Hypothalamus (tissue), 51 donors: ENCODE measurements at places on chromosomes 2 and 18.

DNA sequence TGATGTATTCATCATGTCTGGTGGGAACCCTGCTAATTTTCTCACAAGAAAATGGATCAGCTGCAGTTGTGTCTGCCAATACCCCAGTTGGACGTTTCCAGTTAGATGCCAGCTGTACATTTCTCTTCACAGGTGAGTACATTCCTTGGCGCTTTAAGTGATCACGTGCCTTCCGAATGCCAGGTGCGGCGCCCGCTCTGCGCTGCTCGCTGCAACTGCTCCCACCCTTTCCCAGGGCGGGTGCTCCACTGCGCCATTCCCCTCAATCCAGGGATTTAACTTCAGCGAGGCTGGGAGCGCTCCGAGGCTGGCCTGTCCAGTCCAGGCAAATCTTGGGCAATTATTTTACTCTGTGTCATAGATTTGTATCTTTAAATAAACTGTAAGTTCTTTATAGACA lies 225.0 kb upstream of the RAB6C start:
- no peak for DNase-seq

GRCh38 chr2:100535855-100536254 lies 26.9 kb upstream of the PDCL3 start:
- DNase-seq, result no peak

DNA sequence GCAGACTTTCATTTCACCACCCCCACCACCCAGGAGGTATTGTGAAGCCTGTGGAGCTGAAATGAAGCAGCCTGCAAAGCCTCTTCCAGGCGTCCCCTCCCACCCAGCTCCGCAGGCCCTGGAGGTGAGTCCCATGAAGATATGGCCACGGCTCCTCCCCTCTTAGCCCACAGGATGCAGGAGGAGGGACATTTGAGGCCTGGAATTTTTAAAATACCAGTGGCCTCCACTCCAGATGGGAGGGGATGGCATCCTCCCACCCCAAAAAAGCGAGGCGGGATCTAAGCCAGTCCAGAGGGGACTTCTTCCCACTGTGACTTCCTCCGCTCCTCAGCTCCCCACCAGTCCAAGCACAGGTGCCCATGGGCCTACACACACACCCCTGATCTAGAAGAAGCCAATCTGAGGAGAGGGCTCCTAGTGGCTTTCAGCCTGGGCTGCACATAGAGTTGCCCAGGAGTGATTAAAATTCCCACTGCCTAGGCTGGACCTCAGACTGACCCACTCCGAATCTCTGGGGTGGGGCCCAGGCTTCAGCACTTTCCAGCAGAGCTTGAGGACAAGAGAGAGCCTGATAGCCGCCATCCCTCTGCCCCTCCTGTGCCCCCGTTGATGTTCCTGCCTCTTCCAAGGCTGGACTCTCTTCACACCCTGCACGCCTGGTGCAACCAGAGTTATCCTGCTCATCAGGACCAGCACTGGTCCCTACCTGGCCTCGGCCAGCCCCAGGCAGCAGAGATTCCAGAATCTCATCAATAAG lies 206.9 kb downstream of the TNS1 start:
- no peak for DNase-seq

DNA sequence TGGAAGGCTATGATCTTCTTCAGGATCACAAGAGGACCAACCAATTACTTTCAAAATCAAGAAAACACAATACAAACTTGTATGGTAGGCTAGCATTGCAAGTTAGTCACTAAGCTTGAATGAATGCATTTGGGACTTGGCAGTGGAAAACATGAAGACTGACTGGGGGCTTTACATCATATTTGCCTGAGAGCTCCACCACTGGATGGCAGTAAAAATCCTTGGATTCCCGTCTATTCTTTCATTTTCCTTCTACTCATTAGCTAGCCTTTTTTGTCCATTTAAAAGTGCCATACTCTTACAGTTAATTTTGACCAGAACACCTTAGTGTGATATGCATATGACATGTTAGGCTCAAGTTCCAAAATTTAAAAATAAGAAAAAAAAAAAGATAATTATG lies 63.5 kb upstream of the RASGRP3 start:
- no peak for DNase-seq

DNA sequence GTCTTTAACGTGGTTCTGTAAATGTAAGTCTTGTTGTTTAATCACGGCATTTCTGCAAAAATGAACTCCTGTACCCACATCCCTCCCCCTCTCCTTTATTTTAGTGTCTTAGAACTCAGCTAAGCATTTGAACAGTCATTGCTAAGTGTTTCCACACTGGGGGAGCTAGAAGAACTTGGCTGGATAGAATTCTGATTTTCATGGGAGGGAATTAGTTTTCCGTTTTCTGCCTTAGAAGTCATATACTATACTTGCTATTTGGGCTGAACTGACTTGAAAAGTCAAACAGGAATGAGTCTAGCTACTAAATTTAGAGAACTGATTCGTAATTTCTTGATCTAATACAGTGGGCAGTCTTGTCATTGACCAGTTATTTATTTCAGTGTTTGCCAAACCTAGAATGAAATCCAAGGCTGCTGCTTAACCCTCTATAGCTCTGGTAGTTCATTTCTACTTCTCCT lies 61.1 kb downstream of the FMNL2 start:
- DNase-seq, result no peak

DNA sequence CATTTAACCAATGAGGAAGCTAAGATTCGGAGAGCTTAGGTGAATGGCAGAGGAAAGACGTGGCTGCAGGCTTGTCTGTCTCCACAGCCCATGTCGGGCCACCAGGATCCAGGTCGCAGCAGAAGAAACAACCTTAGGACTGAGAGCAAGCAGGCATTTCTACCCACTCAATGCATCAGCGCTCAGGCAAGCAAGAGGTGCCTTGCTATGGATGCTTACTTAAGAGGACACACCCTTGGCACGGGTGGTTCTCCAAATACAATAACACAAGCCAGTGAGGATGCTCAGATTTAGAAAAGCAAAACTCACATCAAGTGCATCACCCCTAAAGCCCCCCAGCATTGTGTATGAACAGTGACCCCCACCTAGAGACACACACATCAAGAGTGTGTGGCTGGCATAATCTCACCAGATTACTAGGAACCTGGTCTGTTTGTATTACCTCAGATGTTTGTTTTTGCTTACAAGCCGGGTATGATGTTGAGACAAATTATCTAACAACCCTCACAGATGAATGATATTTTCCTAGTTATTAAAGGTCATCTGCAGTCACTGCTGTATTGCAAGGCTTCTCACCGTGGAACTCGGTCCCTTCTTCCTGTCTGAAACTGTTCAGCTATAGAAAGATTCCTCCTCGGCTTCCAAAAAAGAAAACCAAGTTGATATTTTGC lies 34.2 kb upstream of the NPAS2 start:
- no peak for DNase-seq

DNA sequence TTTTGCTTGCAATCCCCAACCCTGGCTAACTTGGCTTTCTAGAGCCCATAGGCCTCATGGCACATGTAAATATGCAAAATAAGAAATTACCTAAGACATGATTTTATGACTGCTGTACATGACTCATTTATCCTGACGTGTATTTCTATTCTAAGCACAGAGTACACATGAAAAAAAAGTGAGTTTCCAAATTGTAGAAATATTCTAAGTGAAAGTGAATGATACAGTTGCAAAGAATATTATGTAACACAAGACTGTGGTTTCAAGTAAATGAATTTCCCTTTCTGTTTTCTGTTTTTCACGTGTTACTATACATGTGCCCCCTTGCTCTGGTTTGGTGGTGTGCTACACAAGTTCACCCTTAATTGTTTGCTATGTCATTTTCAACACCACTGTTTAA lies 162.4 kb downstream of the LRP1B start:
- no peak for DNase-seq

DNA sequence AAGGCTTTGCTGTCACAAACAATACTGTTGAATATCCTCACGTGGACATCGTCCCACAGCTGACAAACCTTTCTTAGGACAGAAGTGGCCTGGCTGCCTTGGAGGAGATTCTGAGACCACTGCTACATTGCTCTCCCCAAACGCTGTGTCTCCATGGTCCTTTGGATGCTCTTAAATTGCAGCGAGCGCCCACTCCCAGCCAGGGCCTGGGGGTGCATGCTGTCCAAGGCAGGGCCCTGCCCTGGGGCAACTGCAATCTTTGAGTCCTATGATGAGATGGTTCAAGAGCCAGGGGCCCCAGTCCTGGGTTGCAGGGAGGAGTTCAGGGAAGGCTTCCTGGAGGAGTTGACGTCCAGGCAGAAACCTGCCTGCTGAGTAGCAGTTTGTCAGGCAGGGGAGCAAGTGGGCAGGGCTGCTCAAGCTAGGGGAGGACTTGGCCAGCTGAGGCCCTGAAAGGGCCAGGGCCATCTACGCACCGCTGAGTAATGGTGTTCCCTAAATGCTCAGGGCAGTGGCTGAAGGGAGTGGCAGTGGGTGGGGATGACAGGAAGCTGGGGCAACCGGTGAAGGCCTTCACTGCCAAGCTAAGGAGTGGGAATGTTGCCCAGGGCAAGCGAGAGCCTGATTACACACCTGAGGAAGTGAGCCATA lies 10.8 kb upstream of the SDC1 start:
- DNase-seq, result no peak

- no peak for DNase-seq
Observed at GRCh38 chr18:37188016-37188791, 359.3 kb downstream of the KIAA1328 start.

- no peak for DNase-seq
Observed at GRCh38 chr2:178796079-178796677, 11.0 kb downstream of the TTN start.

GRCh38 chr18:24190590-24190989 lies 51.7 kb downstream of the CABYR start:
- DNase-seq, result no peak

DNA sequence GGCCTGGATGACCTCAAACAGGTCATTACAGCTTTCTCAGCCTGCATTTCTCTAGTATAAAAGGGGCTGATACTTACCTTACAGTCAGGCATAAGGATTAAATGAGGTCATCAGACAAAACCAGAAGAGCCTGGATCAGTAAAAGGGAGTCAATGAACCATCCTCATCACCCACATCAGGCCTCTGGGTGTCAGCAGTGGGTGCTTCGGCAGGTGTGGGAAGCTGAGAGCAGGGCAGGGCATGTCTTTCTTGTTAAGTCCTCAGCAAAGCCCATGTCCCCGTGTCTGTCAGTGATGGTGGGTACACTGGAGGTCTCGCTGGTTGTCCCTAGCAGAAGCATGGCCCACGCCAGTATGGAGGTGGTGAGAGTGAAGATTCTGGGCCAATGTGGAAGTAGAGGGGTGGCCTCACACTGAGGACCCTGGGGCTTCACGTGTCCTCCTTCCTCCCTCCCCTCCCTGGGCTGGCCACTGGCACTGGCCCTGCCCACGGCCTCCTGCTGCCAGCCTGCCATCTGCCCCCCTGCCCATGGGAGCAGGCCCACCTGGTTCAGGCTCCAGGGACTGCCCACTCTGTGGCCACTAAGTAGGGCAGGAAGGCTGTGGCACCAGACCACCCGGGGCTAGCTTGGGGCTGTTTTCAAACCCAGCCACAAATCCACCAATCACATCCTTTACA lies 4.4 kb downstream of the ADRA2B start:
- no peak for DNase-seq

DNA sequence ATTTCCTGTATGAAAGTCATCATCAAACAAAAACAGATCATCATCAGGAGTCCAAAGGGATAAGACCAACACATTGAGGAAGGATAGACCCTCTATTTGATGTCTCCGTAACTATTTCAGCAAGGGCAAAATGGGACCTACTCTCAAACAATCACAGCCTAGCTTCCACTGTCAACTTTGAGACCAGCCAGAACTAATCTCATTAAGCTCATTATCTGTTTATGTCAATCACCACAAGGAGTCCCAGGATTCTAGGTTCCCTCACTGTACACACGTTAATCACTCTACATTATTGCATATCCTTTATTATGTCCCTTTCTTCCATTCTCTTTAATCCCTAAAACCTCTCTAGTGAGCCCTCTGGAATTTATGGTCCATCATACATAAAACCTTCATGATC lies 370.3 kb upstream of the LINC00305 start:
- DNase-seq, result no peak

DNA sequence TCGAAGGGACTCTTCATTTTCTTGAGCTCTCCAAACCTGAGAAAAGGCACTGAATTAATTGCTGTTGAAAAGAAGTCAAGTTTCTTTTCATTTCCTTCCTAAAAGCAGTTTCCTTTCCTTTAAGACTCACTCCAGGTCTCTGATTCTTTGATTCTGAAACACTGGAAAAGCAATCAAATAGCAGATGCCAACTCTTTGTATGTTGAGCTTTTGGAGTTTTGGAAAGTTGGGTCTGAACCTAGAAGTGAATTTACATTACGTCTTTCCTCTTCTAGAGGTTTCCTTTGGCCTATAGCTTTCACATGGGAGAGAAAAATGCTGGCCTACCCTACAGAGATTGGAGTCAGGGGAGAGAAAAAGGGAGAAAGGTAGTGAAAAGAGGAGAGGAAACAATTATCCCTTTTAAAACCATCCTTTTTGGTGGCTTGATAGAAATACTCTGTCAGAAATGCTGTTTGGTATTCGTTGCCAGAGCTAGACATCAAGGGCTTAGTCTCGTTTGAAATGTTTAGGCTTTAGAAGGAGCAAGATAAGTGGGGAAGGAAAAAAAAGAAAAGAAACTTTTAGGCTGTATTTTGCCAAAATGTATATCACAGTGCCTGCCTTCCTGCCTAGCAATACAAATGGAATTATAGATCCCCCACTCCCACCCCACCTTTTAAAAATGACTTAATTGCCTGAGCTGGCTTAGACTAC lies 187.7 kb downstream of the PRPF40A start:
- DNase-seq, result no peak

GRCh38 chr18:53747210-53747609 lies 477.3 kb downstream of the MBD2 start:
- DNase-seq, result no peak

DNA sequence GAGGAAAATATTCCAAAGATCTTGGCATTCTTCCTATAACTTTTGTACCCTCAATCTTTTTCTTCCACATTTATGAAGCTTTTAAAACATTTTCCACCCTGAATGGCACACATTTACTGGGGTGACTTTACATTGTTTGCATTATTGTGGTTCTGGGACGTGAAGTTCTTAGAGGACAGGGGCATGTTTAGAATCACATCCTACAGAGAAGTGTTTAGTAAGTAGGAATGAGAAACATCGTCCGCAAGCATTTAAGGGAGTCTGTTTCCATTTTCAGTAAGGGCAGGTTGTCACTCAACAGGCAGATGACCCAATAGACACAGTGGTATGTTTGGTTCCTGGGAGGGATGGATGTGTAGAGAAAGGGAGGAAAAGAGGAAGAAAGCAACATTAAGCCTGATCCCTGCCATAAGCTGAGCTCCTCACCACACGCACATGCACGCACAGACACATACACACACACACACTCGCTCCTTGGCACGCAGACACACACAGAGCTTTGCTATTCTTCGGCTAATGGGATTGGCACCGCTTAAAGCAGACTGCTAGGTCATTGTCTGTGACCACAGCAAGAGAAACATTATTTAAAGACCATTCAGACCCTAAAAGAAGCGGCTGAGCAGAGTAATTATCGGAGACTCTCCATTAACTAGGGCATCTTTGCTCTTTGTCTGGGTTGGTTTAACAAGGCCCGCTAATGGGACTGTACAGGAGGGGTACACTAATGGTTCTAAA lies 14.2 kb upstream of the PLEKHM3 start:
- no peak for DNase-seq
